Mesothelial cell of epicardium (in vitro differentiated cells): ENCODE measurements at places on chromosomes 6 and 20.

DNA sequence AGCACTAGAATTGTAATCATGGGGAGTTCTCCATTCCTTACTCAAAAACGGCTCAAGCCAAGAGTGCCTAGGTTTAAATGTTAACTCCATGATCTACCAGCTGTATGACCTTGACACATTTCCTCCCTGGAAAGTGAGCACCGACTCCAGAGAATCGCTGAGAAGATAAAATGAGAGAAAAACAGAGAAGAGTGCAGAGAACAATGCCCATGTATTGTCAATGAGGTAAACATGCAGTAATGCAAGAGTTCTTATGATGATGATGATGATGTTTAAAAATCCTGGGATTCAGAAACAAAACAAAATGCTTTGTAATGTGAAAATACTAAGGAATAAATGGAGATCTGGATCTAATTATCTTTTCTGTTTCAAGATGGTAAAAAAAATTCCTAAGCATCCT lies 64.8 kb upstream of the BEND6 start:
- H3K36me3 ChIP-seq = peaks cover 4% of the 10 kb centered on the region
- H3K27ac ChIP-seq = no peak overlapping the region
- no peak overlapping the region for H3K4me3 ChIP-seq
- peaks cover 4% of the 10 kb centered on the region for H3K4me1 ChIP-seq

GRCh38 chr6:1872649-1873131 lies 263.0 kb downstream of the FOXC1 start:
- peaks cover 8% of the 10 kb centered on the region for H3K27me3 ChIP-seq
- H3K36me3 ChIP-seq = no peaks in the 10 kb centered on the region
- no peak overlapping the region for H3K4me3 ChIP-seq
- H3K4me1 ChIP-seq = peaks cover 61% of the 10 kb centered on the region

DNA sequence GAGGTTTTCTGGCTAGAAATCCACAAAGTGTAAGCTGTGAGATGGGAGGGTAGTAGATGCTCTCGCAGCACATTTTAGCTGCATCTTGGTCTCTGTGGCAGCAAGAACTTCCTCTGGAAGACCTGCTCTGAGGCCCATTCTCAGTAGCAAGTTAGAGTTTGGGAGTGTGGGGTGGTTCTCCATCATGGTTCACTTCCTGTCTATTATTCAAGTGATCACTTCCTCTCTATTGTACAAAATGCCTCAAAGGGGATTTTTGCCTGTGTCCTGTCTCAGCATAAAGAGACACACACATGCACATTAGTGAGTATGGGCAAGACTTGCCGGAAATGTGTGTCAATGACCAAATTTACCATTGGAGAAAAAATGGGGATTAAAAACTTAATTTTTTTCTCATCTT lies 42.5 kb downstream of the LYRM2 start:
- H3K4me1 ChIP-seq = peaks cover 17% of the 10 kb centered on the region
- no peaks in the 10 kb centered on the region for H3K27me3 ChIP-seq
- DNase-seq = no peak
- H3K36me3 ChIP-seq = peaks cover 8% of the 10 kb centered on the region
- no peak overlapping the region for H3K27ac ChIP-seq

DNA sequence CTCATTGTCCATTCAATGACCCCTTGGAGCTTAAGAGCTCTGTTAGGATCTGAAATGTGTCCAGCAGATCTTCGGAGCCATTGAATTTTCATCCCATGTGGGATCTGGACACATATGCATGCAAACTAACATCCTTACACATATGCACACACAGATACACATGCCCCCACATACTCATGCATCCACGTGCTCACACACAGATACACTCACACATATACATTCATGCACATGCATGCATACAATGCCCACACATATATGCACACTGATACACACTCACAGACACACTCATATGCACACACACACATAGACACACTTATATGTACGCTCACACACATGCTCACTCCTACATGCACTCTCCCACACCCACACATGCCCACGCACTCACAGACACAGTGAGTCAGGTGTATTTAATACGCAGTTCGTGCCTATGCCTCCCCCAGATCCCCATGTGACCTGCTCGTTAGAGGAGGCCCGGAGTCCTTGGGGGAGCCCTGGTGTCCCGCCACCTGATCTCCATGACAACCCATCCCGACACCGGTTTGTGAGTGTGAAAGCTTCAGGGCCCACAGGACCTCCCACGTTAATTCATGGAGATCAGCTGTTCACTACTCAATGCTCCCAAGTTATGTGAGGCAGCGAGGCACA lies 121.9 kb upstream of the SULF2 start:
- no peak overlapping the region for H3K4me3 ChIP-seq
- peaks cover 5% of the 10 kb centered on the region for H3K4me1 ChIP-seq
- DNase-seq = no peak
- H3K27me3 ChIP-seq = peaks cover 16% of the 10 kb centered on the region
- H3K36me3 ChIP-seq = no peaks in the 10 kb centered on the region

DNA sequence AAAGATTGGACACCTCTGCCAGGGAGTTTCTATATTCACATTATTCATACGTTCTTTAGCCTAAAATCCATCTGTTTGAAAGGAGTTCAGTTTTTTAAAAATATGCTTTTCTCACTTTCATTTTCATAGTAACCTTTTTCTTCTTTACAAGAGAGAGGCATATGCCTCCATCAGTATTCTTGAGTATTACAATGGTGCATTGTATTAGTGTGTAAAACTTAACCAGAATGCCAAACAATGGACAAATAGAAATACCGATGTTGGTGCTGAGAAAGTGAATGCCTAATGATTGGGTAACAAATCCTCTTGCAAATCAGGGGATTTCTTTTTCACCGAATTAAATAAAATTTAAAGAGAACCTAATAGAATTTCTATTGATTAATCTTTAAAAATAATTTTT lies 163.2 kb upstream of the LAMA2 start:
- no peaks in the 10 kb centered on the region for H3K36me3 ChIP-seq
- no peak for DNase-seq
- peaks cover 5% of the 10 kb centered on the region for H3K27me3 ChIP-seq
- peaks cover 13% of the 10 kb centered on the region for H3K4me1 ChIP-seq

DNA sequence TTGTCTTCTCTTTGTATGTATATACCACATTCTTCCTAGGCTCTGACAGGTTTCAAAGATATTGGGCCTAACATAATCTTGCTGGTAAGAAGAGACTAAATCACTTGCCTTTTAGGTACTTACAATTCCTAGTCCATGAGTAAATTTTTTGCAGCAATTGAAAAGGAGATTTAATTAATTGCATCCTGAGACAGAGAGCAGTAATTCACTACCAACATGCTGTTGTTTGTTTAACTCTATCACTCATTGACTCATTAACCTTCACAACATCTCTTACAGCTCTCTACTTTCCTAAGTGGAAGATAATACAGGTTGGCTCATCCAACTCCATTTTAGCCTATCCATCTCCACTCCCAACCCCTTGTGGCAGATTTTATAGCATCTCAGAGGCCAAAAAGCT lies 280.4 kb downstream of the ALDH8A1 start:
- no peaks in the 10 kb centered on the region for H3K27me3 ChIP-seq
- no peak for DNase-seq
- H3K4me3 ChIP-seq = no peak overlapping the region
- H3K27ac ChIP-seq = no peak overlapping the region
- H3K36me3 ChIP-seq = no peaks in the 10 kb centered on the region
- peaks cover 3% of the 10 kb centered on the region for H3K4me1 ChIP-seq

- DNase-seq = no peak
- H3K4me1 ChIP-seq = peaks cover 49% of the 10 kb centered on the region
- peak overlapping the region; percentile 35 for H3K27ac ChIP-seq
- no peaks in the 10 kb centered on the region for H3K36me3 ChIP-seq
These were observed 8.2 kb downstream of the DIDO1 start for GRCh38 chr20:62918147-62918546.

DNA sequence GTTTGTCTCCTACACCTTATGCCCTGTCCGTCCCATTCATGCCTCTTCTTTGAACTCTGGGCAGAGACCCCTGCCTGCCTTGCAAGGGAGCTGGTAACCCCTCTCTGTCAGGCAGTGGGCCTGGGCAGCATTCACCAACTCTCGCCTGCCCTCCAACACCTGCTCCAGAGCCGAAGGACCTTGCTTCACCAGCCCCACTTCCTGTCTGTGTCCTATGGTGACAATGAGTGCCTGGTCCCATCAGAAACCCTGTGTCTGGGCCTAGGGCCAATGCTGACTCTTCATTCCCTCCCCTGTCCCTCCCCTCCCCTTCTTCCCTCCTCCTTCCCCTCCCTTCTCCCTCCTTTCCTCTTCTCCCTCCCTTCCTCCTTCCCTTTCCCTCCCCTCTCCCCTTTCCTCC lies 22.8 kb upstream of the PCMTD2 start:
- no peak overlapping the region for H3K4me3 ChIP-seq
- peaks cover 7% of the 10 kb centered on the region for H3K4me1 ChIP-seq
- no peak overlapping the region for H3K27ac ChIP-seq
- no peaks in the 10 kb centered on the region for H3K36me3 ChIP-seq
- H3K27me3 ChIP-seq = peaks cover 13% of the 10 kb centered on the region

GRCh38 chr6:12331951-12332749 lies 42.0 kb downstream of the EDN1 start:
- H3K27me3 ChIP-seq = no peaks in the 10 kb centered on the region
- H3K36me3 ChIP-seq = no peaks in the 10 kb centered on the region

- H3K36me3 ChIP-seq = no peaks in the 10 kb centered on the region
- DNase-seq = no peak
- peaks cover 29% of the 10 kb centered on the region for H3K4me1 ChIP-seq
- H3K4me3 ChIP-seq = no peak overlapping the region
- H3K27ac ChIP-seq = no peak overlapping the region
These were observed 17.8 kb downstream of the QKI start for GRCh38 chr6:163432300-163432699.

DNA sequence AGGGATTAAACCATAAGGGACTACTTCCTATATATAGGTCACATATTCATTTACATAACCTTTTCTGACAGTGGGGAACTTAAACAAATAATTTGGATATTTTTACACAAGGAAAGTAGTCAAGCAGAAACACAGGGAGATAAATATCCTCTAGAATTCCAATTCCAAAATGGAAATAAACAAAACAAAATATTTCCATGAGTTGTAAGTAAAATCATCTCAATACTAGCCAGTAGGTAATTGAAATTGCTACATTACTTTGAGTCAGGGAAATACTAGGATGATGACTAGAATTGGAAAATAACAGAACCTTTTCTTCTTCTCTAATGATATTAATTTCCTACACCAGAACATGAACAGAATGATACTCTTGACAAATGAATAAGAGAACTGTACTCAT lies 1308.1 kb upstream of the GJE1 start:
- DNase-seq = no peak
- no peak overlapping the region for H3K4me3 ChIP-seq
- no peaks in the 10 kb centered on the region for H3K4me1 ChIP-seq
- H3K36me3 ChIP-seq = no peaks in the 10 kb centered on the region

DNA sequence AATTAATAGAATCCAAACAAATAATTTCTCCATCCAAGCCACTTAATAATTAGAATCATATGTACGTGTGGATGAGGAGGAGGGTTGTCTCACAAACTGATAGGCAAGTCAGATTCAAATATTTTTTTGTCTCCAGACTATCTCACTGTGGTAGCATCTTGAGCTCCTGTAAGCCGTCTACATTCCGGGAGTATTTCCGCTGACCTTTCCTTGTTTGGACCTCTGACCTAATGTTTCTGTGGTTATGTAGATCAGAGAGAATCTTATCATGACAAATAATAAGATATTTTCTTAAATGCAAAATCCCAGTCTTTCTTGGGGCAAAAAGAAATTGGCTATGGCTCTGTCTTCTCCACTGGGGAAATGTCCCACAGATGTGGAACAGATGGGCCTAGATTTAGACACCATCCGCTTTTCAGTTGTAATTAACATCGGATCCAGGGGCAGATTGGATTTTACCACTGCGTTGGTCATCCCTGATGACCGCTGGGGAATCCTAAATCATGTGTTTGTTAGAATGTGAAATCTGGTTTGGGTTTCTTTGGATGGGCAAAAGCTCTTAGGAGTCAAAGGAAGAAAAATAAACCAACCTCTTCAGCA lies 197.1 kb upstream of the RIN2 start:
- H3K4me1 ChIP-seq = no peaks in the 10 kb centered on the region
- H3K27me3 ChIP-seq = peaks cover 1% of the 10 kb centered on the region
- no peak overlapping the region for H3K4me3 ChIP-seq
- H3K27ac ChIP-seq = no peak overlapping the region
- no peak for DNase-seq

- H3K36me3 ChIP-seq = no peaks in the 10 kb centered on the region
- H3K27me3 ChIP-seq = peaks cover 5% of the 10 kb centered on the region
- no peak overlapping the region for H3K4me3 ChIP-seq
- H3K27ac ChIP-seq = no peak overlapping the region
- DNase-seq = no peak
These were observed 71.4 kb upstream of the TCF21 start for GRCh38 chr6:133817460-133818047.

DNA sequence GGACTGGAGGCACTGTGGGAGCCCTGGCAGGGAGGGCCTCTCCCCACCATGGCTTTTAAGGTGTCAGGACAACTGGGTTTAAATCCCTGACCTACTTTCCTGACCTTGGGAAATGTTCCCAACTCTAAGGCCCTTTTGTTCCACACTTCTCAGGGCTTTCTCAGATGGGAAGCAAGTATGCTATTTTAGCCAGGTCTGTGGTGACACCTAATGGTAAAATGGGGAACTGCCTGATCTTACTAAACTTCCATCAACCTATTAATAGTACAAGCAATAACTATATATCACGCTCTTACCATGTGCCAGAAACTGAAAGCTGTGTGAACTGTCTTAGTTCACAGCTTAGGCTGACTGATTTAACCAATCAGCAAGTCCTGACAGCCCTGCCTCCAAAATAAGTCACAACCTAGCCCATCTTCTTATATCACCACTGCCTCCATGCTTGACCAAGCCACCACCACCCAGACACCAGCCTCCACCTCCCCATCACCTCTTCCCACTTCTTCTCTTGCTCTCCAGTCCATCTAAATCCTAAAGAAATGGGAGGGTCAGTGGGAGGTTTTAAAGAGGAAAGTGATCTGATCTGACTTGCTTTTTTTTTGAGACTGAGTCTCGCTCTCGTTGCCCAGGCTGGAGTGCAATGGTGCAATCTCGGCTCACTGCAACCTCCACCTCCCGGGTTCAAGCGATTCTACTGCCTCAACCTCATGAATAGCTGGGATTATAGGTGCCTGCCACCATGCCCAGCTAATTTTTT lies 6.9 kb upstream of the BLCAP start:
- peak overlapping the region; percentile 48 for H3K27ac ChIP-seq
- DNase-seq = no peak
- no peaks in the 10 kb centered on the region for H3K27me3 ChIP-seq
- H3K36me3 ChIP-seq = no peaks in the 10 kb centered on the region
- no peak overlapping the region for H3K4me3 ChIP-seq

DNA sequence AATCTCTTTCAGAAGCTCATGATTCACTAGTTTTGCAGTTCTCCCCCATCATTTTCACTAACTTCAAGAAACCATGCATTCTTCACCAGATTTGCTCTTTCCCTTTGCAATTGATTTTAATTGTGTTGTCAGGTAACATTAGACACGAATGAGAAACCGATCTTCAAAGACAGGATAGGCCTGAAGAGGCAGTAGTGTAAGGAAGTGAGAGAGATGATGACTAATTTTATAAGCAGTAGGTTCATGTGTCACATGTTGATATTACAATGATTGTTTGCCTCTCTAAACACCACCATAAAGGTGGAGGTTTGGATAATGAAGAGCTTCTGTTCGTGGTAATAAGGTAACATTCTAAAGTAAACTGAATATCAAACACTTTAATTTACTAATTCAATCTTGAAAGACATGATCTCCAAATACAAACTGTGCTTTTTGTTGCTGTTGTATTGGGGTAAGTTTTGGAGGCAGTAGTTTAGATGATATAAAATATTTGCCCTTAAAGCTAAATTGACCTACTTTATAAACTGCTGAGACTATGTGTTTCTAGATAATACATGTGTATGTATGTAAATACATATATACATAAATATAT lies 207.2 kb downstream of the PHACTR1 start:
- H3K4me1 ChIP-seq = no peaks in the 10 kb centered on the region
- H3K4me3 ChIP-seq = no peak overlapping the region
- H3K27ac ChIP-seq = no peak overlapping the region
- no peak for DNase-seq
